ENCODE measurements at places on chromosomes 11 and 22.

DNA sequence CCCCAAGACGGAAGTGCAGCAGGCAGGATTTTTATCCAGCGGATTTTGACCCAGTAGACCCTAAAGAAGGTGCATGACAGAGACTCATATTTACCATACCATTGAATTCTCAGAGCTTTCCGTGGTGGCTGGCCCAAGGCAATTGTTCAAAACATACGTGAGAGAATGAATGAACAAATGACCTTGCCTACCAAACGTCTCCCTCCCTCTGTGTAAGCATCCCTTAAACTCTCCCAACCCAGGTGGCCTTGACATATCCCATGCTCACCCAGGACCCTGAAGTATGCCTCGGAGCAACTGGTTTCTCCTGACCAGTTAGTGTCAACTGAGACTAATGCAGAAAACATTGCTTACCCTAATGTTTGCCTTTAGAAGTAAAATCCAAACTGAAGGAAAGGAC is 154.9 kb downstream of the TEAD1 start:
- no peak for DNase-seq

- DNase-seq, result peak; percentile 91
Measured at GRCh38 chr11:88779577-88779976, 286.2 kb downstream of the GRM5 start.

DNA sequence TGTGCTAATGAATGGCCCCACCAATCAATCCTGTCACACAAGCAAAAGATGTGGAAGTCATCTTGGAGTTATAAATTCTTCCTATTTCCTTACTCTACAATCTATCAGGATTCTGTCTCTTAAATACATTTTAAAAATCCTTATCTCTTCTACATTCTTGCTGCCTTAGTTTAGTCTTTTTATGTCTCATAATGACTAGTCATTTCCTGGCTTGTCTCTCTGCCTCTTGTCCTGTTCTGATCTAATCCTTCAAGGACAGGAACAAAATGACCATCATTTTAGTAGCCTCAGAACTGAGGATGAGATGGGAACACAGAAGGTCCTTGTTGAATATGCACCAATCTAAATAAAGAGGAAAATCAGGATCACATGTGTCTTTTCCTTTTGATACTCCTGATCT is 56.6 kb upstream of the LIN7C start:
- peak; percentile 43 for DNase-seq

DNA sequence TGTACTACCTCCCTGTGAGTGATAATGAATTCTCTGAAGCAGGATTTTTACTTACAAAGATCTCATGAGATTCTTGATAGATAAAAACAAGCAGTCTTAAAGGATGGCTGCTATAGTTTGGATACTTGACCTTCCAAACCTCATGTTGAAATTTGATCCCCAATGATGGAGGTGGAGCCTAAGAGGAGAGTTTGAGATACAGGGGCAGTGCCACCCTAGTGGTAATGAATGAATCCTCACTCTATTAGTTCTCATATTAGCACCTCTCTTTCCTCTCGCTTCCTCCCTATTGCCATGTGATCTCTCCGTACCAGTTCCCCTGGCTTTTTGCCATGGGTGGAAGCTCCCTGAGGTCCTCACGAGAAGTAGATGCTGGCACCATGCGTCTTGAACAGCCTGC is 37.9 kb upstream of the OR8B8 start:
- no peak for DNase-seq

DNA sequence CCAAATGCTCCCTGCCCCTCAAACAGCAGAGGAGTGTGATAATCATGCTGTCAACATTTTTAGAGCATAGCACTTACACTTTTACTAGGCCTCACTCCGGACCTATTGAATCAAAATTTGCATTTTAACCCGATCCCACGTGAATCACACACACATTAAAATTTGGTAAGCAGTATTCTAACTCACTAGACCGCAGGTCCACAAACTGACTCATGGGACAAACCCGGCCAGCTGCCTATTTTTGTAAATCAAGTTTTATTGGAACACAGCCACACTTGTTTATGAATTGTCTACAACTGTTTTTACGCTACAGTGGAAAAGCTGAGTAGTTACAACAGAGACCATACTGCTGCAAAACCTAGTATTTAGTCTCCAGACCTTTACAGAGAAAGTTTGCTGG is 43.3 kb downstream of the SNX19 start:
- peak; percentile 83 for DNase-seq

GRCh38 chr11:25242928-25243327 is 746.1 kb downstream of the LUZP2 start:
- DNase-seq, result peak; percentile 9

DNA sequence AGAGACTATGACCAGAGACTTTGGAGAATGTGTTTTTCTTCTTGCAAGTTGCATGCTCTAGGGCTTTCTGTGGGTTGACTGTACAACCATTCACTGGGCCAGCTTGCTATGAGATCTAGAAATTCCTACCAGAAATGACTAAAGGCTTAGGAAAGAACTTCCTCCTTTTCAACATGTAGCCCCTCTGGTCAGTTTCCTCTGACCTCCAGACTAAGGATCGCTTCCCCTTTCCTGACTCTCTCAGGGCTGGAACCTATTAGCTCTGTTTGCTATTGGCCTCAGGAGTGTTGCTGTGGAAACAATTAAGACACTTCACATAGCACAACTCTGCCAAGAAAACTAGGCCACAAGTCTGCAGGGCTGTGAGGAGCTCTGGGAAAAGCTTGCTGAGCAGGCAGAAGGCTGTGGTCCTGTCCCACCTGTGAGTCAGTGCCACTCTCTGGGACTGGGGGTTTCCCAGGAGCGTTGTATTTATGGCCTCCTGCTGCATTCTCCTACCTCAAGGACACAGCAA is 10.7 kb downstream of the CRY2 start:
- peak; percentile 92 for DNase-seq

DNA sequence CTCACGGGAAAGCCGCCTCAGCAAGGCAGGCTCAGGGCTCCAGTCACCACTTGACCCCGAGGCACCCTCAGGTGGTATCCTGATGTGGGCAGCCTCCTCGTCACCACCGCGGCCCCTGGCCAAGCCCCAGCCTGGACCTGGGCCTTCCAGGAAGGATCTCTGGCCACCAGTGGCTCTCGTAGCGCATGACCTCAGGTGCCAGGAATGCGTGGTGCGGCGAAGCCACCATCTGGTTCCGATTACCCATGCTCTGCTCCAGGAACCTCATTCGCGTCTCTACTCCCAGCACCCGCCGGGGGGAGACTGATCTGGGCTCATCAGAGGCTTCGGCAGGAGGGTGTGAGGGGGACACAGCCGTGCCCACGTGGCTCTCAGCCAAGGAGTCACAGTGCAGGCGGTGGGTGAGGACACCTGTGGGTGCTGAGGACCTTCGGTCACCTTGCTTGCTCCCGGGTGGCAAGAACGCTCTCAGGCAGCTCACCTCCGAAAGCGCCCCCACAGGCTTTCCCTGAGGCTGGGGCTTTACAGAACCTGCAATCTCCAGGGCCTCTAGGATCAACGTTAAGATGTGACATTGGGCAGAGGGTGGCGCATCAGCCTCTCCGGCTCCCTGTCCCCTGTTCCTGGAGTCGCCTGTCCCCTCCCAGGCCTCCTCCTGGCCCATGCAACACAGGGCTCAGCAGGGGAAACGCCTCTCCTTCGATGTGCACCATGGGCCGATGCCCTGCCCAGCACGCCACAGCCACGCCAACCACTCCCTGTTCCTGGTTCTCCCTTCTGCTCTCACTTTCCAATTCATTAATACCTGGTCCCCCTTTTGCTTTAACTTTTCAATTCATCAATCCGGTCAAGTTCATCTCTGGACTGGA is 39.0 kb downstream of the TBX1 start:
- peak; percentile 94 for DNase-seq

DNA sequence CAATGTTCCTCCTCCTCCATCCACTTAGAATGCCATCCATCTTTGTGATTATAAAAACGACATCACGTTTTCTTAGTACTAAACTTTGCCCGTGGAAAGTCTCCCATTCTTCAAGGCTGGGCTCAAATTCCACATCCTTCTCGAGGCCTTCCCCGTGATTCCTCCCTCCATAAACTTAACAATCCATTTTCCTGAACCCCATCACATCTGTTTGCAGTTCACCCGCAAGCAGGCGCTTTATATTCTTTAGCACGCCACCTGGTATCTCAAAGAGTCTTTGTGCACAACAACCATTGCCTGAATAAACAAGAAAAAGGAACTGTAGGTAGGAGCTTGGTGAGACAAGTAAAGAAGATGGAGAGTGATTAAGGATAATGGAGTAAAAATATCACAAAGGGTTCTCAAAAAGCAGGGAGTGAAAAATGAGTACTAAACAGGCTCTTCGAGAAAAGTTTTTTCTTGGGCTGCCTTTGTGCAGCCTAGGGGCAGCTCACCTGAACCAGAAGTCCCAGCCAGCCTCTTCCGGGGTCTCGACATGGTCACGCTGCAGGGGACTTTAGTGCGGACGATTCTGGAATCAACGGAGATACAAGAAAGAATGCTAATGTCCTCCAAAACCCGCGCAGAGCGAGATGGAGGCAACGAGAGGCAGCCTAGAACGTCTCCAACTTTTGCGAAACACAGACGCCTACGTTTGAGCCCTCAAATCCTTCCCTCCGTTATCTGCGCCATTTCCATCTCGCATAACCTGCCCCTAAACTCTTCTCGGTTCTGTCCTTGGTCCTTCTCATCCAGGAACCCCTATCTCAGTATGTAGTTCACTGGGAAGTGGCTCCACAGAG is 585 bp downstream of the THYN1 start:
- no peak for DNase-seq

DNA sequence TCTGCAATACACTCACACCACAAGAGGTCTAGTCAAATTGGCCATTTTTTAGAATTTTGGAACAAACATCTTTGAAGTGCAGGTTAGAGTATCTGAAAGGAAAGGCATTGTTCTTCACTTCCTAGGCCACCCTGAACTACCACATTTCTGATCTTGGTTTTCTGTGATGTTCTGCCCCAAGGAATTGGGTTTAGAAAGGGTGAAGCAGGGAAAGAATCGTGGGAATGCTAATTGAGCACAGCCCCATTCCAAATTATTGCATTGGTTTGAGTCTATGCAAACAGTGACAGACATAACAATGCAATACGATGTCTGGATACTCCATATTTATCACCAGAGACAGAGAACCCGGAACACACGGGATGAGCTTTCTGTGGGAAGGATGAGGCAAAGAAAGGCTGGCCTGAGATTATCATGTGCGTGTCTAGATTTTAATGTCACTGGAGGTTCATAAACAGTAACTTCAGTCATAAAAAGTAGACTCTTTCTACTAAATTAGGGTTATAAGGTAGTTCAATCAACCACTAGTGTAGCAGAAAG is 195.3 kb upstream of the BLID start:
- no peak for DNase-seq

DNA sequence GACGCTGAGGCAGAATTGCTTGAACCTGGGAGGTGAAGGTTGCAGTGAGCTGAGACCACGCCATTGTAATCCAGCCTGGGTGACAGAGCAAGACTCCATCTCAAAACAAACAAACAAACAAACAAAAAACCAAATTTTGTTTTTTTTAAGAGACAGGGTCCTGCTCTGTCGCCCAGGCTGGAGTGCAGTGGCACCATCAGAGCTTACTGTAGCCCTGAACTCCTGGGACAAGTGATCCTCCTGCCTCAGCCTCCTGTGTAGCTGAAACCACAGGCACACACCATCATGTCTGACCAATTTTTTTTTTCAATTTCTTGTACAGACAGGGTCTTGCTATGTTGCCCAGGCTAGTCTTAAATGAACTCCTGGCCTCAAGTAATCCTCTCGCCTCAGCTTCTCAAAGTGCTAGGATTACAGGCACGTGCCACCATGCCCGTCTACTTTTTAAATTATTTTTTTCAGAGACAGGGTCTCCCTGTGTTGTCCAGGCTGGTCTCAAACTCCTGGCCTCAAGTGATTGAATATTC is 13.2 kb upstream of the PPM1F start:
- no peak for DNase-seq

Data from astrocyte of the spinal cord (primary cell).